Stomach (tissue), 19 donors: ENCODE measurements at places on chromosomes 5 and 9. TPM values are rescaled to one million over a fixed set of nuclear protein-coding genes. Genes with fewer than 3 reads are reported as not detected.

Gene PNPLA7
- 21.4 TPM for total RNA-seq

DNA sequence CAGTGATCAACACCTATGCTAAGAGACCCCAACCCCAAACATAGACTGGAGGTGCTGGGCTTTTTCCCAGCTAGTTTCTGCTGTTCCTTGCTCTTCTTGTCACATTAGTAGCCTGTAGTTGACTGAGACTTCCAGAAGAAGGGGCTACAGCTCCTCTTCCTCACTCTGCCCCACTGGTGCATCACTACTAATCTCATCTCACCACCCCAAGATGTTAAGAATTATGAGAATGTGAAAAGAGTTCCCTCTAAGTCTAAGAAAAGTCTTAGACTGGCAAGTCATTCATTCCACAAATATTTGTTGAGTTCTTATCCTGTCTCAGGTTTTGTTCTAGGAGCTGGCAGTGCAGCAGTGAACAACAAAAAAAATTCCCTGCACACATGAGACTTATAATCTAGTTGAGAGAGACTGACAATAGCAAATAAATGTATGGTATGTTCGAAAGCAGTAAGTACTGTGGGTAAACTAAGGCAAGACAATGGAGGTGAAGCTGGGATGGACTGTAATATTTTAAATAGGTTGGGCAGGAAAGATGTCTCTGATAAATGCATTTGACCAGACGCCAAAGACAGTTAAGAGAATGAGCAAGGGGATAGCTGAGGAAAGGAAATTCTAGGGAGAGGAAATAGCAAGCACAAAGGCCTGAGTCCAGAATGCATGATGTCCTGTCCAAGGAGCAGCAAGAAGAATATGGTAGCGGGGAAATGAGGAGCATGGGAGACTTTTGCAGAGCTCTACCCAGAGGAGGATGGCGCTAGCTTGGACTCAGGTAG, 92.3 kb downstream of the PTCD2 start:
- H3K27me3 ChIP-seq = no peaks in the 10 kb centered on the region
- H3K4me3 ChIP-seq = no peak overlapping the region
- DNase-seq = no peak
- H3K36me3 ChIP-seq = no peaks in the 10 kb centered on the region

DNA sequence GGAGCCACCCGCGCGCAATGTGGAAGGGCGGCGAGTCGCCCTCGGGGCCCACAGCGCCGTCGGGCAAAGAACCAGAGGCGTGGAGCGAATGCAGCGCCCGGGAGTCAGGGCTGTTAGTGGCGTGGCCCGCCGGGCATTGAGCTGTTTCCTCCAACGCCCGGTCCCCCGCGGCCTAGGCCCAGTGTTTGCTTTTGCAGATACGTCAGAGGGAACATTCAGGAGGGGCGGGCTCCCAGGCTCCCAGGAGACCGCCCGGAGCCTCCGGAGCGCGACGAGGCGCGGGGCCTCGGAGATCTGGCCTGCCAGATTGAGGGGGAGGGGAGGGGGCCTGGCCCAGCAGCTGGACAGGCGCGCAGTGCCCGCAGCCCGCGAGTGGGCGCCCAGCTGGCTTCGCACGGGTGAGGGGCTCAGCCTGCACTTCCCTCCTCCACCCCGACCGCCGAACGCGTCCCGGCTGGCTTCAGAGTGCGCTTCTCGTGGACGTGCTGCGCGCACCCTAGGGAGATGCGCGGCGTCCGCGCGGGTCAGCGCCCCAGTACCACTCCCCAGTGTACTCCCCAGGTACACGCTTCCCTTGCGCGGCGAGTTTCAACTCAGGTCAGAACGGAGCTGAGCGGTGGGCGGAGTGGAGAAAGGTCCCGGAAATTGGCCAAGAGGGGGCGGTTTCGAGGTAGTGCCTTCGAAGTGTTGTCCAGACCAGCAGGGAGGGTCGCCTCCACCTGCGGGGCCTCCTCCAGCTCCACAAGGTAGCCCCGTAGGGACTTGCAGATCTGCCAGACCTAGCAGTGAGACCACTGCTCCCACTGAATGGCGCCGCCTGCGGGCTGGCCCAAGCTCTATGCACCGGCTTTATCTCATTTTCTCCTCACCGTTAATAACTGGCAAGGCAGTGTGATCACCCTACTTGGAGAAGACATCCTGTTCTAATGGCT, 130.4 kb downstream of the TMEM174 start:
- H3K36me3 ChIP-seq = no peaks in the 10 kb centered on the region
- DNase-seq = peak; percentile 63
- no peak overlapping the region for H3K27ac ChIP-seq
- peaks cover 100% of the 10 kb centered on the region for H3K27me3 ChIP-seq
- peak overlapping the region; percentile 29 for H3K4me3 ChIP-seq
- peaks cover 22% of the 10 kb centered on the region for H3K4me1 ChIP-seq

GRCh38 chr9:1300941-1301340, 250.8 kb downstream of the DMRT2 start:
- H3K4me3 ChIP-seq = no peak overlapping the region
- H3K36me3 ChIP-seq = no peaks in the 10 kb centered on the region
- no peaks in the 10 kb centered on the region for H3K4me1 ChIP-seq
- no peak overlapping the region for H3K27ac ChIP-seq
- no peak for DNase-seq
- no peaks in the 10 kb centered on the region for H3K27me3 ChIP-seq

- no peaks in the 10 kb centered on the region for H3K36me3 ChIP-seq
- H3K4me1 ChIP-seq = no peaks in the 10 kb centered on the region
- no peak overlapping the region for H3K27ac ChIP-seq
- peak; percentile 63 for DNase-seq
- no peak overlapping the region for H3K4me3 ChIP-seq
Observed at GRCh38 chr5:103569313-103570060, 6.9 kb upstream of the NUDT12 start.

- no peak overlapping the region for H3K4me3 ChIP-seq
- H3K4me1 ChIP-seq = no peaks in the 10 kb centered on the region
- H3K27ac ChIP-seq = no peak overlapping the region
- peaks cover 3% of the 10 kb centered on the region for H3K27me3 ChIP-seq
- no peak for DNase-seq
- no peaks in the 10 kb centered on the region for H3K36me3 ChIP-seq
Observed at GRCh38 chr9:76720245-76720644, 44.0 kb upstream of the PCA3 start.

DNA sequence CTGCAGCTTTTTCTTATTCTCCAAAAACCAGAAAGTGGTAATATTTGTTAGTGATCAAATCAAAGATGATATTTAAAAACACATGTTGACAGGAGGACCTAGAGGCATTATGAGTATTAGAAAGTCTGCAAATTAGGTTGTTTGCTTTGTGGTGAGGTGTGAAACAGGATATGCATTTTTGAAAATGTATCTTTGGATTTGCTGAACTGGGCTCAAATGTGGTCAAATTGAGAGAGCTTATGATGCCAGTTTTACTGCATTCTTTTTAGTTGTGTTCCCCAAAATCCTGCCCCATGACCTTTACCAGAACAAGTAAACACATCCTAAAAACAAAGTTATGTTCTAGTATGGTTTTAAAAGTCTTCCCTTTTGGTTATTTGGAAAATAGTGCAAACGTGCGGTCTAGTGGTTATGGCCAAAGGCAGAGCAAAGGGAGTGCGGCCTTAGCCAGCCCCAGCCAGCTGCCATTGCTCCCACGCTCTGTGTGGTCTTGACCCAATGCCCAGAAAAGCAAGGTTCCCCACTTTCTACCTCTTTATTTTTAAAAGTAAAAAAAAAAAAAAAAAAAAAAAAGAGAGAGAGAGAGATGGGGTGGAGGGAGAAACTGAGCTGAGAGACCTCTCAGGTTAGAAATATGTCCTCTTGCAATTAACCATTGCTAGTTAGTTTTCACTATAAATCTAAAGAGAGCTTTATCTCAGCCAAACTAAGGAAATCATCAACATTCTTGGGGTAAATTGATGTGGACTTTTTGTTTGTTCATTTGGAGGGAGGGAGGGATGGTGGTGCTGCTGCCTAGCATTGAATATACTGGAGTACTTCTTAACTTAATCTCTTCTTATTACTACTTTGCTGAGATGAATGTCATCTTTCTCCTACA, 176.6 kb downstream of the ARHGAP26 start:
- no peak overlapping the region for H3K4me3 ChIP-seq
- H3K27me3 ChIP-seq = no peaks in the 10 kb centered on the region
- H3K36me3 ChIP-seq = no peaks in the 10 kb centered on the region
- peaks cover 14% of the 10 kb centered on the region for H3K4me1 ChIP-seq
- H3K27ac ChIP-seq = no peak overlapping the region

GRCh38 chr5:113043491-113043931, 66.9 kb downstream of the DCP2 start:
- DNase-seq = no peak
- no peak overlapping the region for H3K27ac ChIP-seq

GRCh38 chr5:154088801-154089200, 50.0 kb downstream of the MFAP3 start:
- H3K36me3 ChIP-seq = no peaks in the 10 kb centered on the region
- no peaks in the 10 kb centered on the region for H3K4me1 ChIP-seq
- no peaks in the 10 kb centered on the region for H3K27me3 ChIP-seq
- H3K27ac ChIP-seq = no peak overlapping the region
- no peak overlapping the region for H3K4me3 ChIP-seq

GRCh38 chr5:38413696-38414095, 142.8 kb downstream of the LIFR start:
- H3K36me3 ChIP-seq = no peaks in the 10 kb centered on the region
- no peak overlapping the region for H3K27ac ChIP-seq
- H3K4me1 ChIP-seq = no peaks in the 10 kb centered on the region
- H3K27me3 ChIP-seq = no peaks in the 10 kb centered on the region

Gene MPDZ
- total RNA-seq = 14.6 TPM

- no peaks in the 10 kb centered on the region for H3K27me3 ChIP-seq
- no peak overlapping the region for H3K27ac ChIP-seq
- no peak for DNase-seq
- H3K4me1 ChIP-seq = peaks cover 4% of the 10 kb centered on the region
- H3K36me3 ChIP-seq = no peaks in the 10 kb centered on the region
Observed at GRCh38 chr9:29176786-29177185, 1603.5 kb upstream of the C9orf72 start.

GRCh38 chr9:120438836-120439546, 141.0 kb downstream of the CDK5RAP2 start:
- H3K27me3 ChIP-seq = no peaks in the 10 kb centered on the region
- no peak overlapping the region for H3K27ac ChIP-seq
- H3K4me1 ChIP-seq = peaks cover 42% of the 10 kb centered on the region
- no peak overlapping the region for H3K4me3 ChIP-seq
- no peak for DNase-seq

DNA sequence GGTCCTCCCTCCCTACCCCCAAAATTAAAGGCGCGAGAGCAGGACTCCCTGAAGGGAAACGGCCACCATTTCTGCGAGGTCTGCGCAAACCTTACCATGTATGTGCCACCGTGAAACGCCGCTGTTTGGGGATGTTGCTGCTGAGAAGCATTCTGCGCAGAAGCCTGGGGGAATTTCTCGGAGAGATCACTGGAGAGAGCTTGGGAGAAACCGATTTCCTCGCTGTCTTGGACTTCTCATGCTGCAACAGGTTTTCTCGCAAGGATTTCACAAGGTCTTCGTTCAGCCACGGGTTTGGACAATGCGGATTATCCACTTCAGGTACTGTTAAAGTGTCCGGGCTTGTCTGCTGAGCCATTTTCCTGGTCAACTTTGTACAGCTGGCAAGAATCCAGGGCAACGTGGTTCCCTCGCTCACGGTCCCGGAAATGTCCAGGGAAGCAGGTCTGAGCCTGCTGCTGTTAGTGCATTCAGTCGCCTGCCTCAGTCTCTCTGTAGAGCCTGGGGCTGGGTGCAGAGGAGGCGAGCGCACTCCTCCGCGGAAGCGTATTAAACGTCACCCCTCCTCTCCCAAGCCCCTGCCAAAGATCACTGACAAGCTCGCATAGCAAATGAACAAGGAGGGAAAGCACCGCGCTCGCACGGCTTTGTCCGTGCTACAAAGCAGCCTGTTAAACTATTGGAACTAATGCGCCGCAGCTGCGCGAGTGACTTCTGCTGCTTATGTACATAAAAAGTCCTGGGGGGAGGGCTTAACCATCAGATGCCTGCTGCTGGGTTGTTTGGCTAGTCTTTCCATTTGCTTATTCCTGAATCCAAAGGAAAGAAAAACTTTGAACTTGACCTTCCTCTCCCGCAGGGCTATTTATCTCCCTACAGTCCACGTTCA, 125.1 kb downstream of the PDE4D start:
- H3K27me3 ChIP-seq = no peaks in the 10 kb centered on the region
- no peaks in the 10 kb centered on the region for H3K36me3 ChIP-seq
- H3K27ac ChIP-seq = peak overlapping the region; percentile 88
- DNase-seq = peak; percentile 76
- peak overlapping the region; percentile 61 for H3K4me3 ChIP-seq

Gene ZNF366
- not detected for total RNA-seq

Gene SLC28A3
- not detected for total RNA-seq

Gene LCN2
- 10.8 TPM for total RNA-seq

- H3K27ac ChIP-seq = no peak overlapping the region
- no peak for DNase-seq
- H3K27me3 ChIP-seq = no peaks in the 10 kb centered on the region
- peaks cover 61% of the 10 kb centered on the region for H3K36me3 ChIP-seq
- no peak overlapping the region for H3K4me3 ChIP-seq
Observed at GRCh38 chr9:114001410-114001685, 76.8 kb downstream of the AMBP start.
